ENCODE measurements at places on chromosomes 1 and 21.

GRCh38 chr1:47623557-47623940 is 185.7 kb downstream of the FOXD2 start:
- no peak for DNase-seq

- DNase-seq, result no peak
These were observed 48.2 kb upstream of the EPB41 start for GRCh38 chr1:28865997-28866650.

DNA sequence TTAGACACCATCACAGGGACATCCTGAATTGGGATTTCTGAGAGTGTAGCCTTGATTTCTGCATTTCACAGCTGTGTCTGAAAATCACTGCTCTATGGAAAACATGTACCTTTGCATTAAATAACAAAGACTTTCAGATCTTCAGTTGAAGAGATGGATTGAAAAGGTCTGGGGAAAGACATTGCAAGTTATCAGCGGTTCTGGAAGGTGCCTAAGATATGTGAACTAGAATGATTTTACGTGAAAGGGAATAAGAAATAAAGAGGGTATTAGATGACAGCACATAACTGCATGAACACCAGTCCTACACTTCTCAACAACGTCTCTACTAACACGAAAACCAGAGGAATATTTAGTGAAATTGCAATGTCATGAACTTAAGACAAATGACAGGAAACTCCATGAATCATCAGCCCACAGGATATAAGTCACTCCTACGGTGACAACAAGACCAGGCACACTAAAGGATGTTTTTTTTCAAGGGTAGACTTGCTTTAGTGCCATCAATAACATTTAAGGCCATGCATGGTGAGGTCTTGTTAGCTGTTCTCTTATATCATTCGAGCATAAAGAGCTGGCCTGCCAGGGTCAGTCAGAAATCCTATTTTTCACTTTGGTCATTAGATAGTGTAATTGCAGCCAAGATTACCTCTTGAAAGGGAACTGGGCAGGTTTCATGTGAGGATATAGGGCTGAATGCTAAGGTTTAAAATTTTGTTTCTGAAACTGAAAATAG is 283.1 kb downstream of the GRIK1 start:
- DNase-seq, result no peak

DNA sequence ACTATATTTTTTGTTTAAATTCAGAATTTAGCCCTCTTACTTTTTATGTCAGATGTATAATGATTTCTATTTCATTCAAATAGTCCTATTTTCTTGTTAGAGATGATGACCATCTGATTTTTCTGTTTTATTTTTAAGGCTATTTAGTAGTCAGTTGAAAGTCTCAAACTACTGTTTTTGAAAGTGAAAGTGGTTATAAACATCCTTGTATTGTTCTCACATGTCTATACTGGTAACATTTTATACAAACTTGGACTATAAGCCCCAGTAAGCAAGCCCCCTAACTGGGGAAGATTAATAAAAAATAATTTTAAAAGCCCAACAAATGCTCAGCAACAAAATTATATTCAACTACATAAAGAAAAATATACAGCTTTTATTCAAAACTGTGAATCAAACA is 271.3 kb upstream of the RGS18 start:
- DNase-seq, result no peak

GRCh38 chr21:14572204-14572780 is 26.2 kb upstream of the SAMSN1 start:
- no peak for DNase-seq

GRCh38 chr1:14034506-14034905 is 334.5 kb downstream of the PRDM2 start:
- no peak for DNase-seq
